ENCODE measurements at places on chromosomes 7 and 10. TPM values are rescaled to one million over a fixed set of nuclear protein-coding genes. Genes with fewer than 3 reads are reported as not detected.

VPS37D gene
- 0.70 TPM for total RNA-seq

PSD gene
- 8.6 TPM for total RNA-seq

TMEM273 gene
- total RNA-seq, result 88.0 TPM

C10orf67 gene
- 0.39 TPM for total RNA-seq

- no peak for DNase-seq
Observed at GRCh38 chr10:62054408-62054807, 152.9 kb downstream of the ARID5B start.
